Right renal cortex interstitium (tissue), 3 donors: ENCODE measurements at places on chromosomes 2 and 18. TPM values are rescaled to one million over a fixed set of nuclear protein-coding genes. Genes with fewer than 3 reads are reported as not detected.

DNA sequence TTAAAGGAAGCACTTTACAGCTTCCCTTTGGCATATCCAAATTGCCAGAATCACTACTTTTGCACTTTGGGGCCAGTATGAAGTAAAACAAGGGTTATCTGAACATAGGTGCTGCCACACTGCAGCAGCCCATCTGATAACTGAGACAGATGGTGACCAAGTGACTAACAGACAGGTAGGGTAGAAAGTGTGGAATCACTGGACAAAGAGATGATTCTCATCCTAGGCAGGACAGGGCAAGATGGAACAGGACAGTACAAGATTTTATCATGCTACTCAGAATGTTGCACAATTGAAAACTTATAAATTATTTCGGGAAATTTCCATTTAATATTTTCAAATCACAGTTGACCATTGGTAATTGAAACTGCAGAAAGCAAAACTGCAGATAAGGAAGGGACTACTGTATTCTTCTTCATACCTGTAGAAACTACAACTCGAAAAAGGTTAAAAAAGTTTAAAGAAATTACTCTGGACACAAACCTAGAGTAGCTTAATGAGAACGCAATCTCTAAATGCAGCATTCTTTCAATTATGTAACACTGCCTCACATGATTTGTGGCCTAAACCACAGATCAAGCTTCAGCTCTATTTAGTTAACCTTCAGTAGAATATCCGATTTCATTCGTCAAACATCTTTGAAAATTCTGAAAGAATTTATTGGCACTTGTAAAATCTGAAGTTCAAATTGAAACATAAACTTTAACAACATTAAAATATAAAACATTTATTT, 31.4 kb downstream of the HEATR5B start:
- DNase-seq: no peak

The ZNF396 gene
- 7.2 TPM for polyA plus RNA-seq

DNA sequence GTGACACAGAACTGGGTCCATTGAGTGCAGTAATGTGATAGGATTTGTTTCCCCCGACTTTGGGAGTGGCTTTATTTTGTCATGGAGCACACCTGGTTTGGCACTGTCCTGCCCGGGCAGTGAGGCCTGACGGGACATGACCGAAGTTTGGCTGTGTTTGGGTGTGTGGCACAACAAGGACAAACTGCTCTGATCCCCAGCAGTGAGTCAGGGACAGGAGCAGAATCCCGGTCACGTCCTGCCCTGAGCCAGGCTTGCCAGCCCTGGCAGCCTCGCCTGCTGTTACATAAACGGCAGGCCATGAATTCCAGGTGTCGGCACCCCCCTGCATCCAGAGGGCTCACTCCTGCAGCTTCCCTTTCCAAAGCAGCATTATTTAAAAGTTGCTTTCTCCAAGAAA, 45.7 kb downstream of the IMPA2 start:
- DNase-seq: no peak

GRCh38 chr2:27198627-27199026, 13.2 kb upstream of the ATRAID start:
- no peak for DNase-seq

GRCh38 chr2:65607662-65608305, 175.4 kb upstream of the SPRED2 start:
- DNase-seq: no peak

DNA sequence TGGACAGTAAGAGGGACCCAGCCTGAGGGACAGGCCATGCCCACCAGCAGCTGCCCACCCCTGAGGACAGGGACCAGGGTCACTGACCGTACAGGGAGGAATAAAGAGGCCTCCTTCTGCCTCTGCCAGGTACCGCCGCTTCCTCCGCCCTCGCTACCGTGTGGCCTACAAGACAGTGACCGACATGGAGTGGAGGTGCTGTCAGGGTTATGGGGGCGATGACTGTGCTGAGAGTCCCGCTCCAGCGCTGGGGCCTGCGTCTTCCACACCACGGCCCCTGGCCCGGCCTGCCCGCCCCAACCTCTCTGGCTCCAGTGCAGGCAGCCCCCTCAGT, 2.2 kb downstream of the EMILIN1 start:
- DNase-seq: no peak

The DPP10 gene
- polyA plus RNA-seq: 13.9 TPM

DNA sequence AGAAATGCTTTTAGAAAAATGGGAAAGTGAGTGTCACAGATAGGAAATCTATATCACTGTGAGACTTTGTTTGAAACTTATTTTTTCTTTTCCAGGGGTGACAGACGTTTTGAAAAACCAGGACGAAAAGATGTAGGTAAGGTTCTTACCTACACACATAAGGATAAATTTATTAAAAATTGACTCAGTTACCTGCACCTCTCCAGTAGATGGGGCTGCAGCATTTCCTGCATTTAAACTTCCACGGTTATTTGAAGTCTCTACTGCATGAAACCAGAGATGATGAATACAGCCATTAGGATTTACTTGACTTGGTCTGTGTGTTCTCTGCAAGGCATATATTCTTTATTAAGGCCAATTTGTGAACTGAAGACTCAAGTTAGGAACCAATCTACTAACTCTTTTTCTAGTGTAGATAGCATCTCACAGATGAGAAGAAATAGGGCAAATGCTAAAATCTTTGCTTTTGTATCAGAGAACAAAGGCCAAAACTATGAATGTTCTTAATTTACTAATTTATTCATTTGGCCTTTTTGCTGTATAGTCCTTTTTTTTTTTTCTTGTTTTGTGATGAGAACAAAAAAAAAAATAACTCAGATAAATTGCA, 15.0 kb downstream of the KCNJ13 start:
- no peak for DNase-seq
